ENCODE measurements at places on chromosomes 6 and 20.

GRCh38 chr20:5977223-5977622, 26.8 kb downstream of the MCM8 start:
- DNase-seq, result no peak

GRCh38 chr20:24566656-24567055, 97.2 kb downstream of the SYNDIG1 start:
- no peak for DNase-seq

GRCh38 chr6:21176197-21176596, 417.4 kb upstream of the SOX4 start:
- no peak for DNase-seq

DNA sequence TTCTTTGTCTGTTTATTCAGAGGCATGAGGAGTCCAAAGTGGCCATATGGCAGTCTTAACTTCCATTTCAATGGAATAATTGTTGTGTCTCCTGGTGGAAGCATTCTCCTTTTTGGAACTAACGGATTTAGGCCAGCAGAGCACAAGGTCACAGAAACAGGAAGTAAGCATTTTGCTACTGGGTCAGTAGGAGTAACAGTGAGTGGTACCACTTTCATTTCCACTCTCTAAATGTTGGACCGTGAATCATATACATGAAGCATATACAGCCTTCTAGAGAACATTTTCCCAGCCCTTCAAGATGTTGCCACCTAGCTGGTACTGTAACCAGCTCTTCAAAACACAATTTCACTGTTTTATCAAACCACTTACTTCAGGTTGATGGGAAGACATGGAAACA, 182.8 kb downstream of the EYS start:
- DNase-seq, result no peak

- no peak for DNase-seq
Observed at GRCh38 chr6:163490826-163491577, 76.5 kb downstream of the QKI start.

GRCh38 chr6:9252799-9253198, 817.5 kb upstream of the SLC35B3 start:
- no peak for DNase-seq

- DNase-seq, result no peak
Observed at GRCh38 chr6:147095316-147095715, 108.9 kb upstream of the STXBP5 start.

DNA sequence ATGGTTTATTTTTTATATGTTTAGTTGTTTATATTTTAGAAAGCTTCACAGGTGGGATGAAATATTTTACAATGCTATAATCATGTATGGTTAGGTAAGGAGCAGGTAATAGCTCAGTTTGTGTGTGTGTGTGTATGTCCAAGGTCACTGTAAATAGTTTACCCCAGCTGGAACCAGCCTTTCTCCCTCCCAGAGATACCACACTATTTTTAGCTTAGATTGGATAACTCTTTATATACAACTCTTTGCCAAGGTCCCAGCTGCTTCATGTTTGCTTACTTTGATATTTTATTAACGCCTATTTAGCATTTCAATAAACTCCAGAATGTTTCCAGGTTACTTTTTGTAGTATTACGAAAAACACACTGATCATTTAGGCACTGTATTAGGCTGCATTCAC, 1.8 kb upstream of the PEX7 start:
- no peak for DNase-seq

DNA sequence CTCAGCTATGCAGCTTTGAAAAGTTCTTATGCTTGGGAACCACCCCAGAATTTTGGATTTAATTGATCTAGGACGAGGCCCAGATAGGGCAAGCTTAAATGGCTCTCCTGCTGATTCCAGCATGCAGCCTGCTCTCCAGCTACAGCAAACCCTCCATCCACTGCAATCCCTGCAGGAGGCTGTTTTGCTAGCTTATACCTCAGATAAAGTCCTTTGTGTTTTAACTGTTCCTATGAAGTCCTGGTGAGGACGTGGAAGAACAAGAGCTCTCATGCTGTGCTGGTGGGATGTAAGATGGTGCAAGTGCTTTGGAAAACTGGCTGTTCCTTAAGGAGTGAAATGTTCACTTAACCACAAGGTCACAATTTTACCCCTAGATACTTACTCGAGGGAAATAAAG, 25.5 kb upstream of the NXT1 start:
- no peak for DNase-seq

GRCh38 chr6:56370127-56370540, 122.8 kb upstream of the COL21A1 start:
- no peak for DNase-seq

DNA sequence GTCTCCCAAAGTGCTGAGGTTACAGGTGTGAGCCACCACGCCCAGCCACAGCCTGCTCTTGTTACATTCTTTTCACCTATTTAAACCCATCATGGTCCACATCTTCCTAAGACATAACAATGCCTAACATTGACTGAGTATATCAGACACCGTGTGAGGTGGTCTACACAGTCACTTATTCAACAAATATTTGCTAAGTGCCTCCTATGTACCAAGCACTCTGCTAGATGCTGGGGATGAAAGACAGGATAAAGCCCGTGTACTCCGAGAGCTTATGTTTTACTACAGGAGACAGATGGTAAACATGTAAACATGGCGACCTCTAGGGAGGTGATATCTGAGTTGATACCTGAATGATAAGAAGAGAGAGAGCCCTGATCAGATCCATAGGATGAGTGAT, 12.7 kb downstream of the BCL2L1 start:
- no peak for DNase-seq

- no peak for DNase-seq
Observed at GRCh38 chr6:146009338-146009737, 19.5 kb upstream of the GRM1 start.

GRCh38 chr20:23086931-23087411, 847 bp upstream of the CD93 start:
- no peak for DNase-seq

GRCh38 chr6:99875068-99875467, 119.0 kb downstream of the MCHR2 start:
- no peak for DNase-seq

DNA sequence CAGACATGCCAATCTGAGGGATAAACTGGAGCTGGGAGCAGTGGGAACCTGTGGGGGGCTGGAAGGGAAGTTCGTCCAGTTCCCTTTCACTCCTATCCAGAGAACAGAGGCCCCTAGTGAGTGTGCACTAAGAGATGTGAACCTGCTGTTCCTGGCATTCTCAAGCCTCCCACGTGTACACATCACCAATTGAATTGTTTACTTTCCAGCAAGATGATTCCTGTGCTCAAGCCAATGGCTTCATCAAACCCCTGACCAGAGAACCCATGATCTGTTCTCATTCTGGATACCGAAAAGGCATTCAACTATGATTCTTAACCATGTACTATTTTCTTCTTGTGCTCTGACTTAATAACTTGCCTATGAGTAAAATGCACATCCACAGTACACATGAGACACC, 10.2 kb upstream of the SLC22A3 start:
- no peak for DNase-seq

DNA sequence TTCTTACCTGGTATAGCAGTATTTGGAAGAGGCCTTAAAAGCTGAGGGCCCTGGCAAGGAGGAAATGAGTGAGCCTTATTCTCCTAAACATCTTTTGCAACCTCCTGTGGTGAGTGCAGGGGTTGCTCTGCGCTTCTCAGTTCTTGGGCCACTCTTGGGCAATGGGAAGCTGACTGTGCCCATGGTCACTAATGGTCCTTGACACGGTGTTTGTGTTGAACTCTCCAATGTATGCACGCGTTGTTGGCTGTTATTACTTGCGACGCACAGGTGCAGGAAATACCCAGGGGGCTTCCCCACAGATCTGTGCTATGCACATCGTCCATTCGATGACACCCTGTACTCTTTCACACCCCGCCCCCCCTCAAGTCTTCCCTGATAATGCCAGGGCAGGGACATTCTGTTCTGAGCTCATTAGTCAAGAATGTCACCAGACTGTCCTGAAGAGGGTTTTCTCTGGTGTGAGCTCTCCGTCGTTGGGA, 79.7 kb downstream of the EDN1 start:
- no peak for DNase-seq

GRCh38 chr6:149340200-149340599, 22.7 kb downstream of the TAB2 start:
- DNase-seq, result no peak

DNA sequence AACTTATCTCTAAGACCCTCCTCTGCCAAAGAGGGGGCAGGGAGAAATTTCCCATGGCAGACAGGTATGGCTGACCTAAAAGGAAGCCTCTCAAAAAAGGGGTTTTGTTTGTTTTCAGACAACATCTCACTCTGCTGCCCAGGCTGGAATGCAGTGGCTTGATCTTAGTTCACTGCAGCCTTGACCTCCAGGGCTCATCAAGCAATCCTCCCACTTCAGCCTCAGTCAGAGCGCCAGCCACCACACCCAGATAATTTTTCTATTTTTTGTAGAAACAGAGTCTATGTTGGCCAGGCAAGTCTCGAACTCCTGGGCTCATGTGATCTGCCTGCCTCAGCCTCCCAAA, 3.8 kb downstream of the EZR start:
- no peak for DNase-seq

DNA sequence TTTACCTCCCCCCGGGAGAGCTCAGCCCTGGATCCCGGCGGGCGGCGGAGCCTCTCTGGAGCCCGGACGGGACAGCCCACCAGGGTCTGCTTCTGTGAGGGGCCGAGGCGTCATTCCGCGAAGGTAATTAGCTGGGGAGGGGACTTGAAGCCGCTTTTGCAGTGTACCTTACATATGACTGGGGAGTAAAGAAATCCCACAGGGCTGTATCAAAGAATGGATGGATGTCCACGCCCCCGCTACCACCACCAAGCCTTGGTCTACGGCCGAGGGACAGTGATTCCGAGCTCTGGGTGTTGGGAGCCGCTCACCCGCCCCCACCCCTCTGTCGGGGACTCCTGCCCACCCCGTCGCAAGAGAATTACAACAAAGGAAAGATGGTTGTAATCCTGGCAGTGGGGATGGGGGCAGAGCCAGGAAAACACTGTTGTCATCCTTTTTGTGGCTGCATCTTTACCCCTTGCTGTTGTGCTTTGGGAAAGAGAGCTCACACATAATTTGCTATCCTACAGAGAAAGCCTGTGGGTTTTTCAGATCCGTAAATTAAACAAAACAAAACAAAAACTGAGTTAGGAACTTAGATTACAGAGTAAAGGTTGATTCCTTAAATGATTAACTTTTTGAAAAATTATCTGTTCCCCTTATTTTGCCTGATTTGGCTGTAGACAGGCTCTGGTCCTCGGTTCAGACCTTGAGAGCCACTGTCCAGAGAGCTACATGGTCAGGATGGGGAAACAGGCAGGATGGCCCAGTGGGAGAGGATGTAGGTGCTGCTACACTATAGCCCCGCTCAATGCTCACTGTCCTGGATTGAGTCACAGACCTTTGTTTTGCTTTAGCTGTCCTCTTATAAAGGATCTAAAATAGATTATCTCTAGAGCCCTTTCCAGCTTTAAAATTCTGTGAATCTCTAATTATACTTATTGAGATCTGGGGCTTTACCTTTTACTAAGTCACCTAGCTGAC, 997 bp upstream of the FBXO30 start:
- peak; percentile 46 for DNase-seq

GRCh38 chr6:47377971-47378370, 68.3 kb upstream of the TNFRSF21 start:
- no peak for DNase-seq

DNA sequence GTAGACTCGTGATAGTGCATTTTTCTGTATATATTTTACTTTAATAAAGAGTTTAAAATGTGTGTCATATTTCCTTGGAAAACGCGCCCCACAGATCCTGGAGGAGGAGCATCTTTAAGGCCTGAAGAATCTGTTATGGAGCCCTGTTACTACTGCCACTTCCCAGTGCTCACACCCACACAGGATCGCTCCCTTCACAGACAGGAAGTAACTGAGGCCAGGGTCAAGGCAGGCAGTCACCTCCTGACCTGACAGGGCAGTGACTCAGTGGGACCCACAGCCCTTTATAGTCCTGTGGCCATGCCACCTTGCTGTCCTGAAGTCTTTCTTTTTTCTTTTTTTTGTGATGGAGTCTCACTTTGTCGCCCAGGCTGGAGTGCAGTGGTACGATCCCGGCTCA, 9.0 kb downstream of the RRBP1 start:
- DNase-seq, result no peak

- DNase-seq, result no peak
Observed at GRCh38 chr6:36712816-36713215, 15.2 kb downstream of the RAB44 start.

- DNase-seq, result no peak
Observed at GRCh38 chr20:801678-802077, 31.8 kb upstream of the FAM110A start.

DNA sequence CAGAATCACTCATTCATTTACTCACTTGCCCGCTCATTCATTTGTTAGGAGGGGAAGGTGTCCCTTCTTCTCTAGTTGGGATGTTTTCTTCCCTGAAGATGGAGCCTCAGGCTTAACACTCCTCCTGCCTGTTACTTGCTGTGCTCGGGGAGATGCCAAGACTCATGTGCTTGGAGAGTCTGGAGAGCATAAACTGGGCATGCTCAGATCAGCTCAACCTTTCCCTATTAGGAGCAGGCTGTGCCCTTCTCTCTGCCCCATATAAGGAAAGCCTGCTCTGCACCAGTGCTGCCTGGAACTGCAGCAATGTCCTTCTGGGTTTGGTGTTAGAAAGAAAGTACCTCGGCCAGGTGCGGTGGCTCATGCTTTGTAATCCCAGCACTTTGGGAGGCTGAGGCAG, 18.0 kb upstream of the UBE2V1 start:
- DNase-seq, result no peak
